Bronchial epithelial cell (primary cell): ENCODE measurements at places on chromosomes 1 and 21. TPM values are rescaled to one million over a fixed set of nuclear protein-coding genes. Genes with fewer than 3 reads are reported as not detected.

Gene LCE1A
- not detected in 2 replicates for total RNA-seq

Gene HPCAL4
- under 0.01 TPM in 2 replicates for total RNA-seq

Gene S100A12
- 5.5 TPM in 1 of 2 replicates, not detected in the other for total RNA-seq

Gene SLC5A3
- 24.1 and 34.0 TPM in 2 replicates for total RNA-seq

Gene DENND4B
- 8.7 and 12.3 TPM in 2 replicates for total RNA-seq

Gene DCDC2B
- not detected in 2 replicates for total RNA-seq

Gene FMN2
- total RNA-seq: under 0.01 TPM in 1 of 2 replicates, not detected in the other

Gene RIMS3
- 0.26 and 2.7 TPM in 2 replicates for total RNA-seq

Gene KLHDC9
- 1.3 and 5.0 TPM in 2 replicates for total RNA-seq

Gene KRTAP19-3
- not detected in 2 replicates for total RNA-seq
